ENCODE measurements at places on chromosomes 5 and 9. TPM values are rescaled to one million over a fixed set of nuclear protein-coding genes. Genes with fewer than 3 reads are reported as not detected.

GOLM1 gene
- total RNA-seq, result 16.1 TPM

NR6A1 gene
- total RNA-seq, result 1.1 TPM

TXNDC8 gene
- total RNA-seq, result not detected

HMMR gene
- 1.0 TPM for total RNA-seq

SPINK1 gene
- not detected for total RNA-seq

GARIN3 gene
- total RNA-seq, result not detected

MED10 gene
- total RNA-seq, result 30.1 TPM

OBP2B gene
- total RNA-seq, result not detected

All from omental fat pad (tissue), 4 donors.